Dorsolateral prefrontal cortex (tissue), 122 donors: ENCODE measurements at places on chromosomes 5 and 9.

DNA sequence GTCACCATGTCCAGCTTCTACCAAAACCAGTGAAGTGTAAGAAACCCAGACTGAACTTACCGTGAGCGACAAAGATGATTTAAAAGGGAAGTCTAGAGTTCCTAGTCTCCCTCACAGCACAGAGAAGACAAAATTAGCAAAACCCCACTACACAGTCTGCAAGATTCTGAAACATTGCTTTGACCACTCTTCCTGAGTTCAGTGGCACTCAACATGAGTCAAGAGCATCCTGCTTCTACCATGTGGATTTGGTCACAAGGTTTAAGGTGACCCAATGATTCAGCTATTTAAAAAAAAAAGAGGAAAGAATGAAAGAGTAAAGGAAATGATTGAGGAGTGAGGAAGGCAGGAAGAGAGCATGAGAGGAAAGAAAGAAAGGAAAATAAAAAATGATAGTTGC, 19.8 kb downstream of the IL7R start:
- DNase-seq, result no peak

GRCh38 chr9:69420611-69421270, 95.7 kb downstream of the ENTREP1 start:
- no peak for DNase-seq

DNA sequence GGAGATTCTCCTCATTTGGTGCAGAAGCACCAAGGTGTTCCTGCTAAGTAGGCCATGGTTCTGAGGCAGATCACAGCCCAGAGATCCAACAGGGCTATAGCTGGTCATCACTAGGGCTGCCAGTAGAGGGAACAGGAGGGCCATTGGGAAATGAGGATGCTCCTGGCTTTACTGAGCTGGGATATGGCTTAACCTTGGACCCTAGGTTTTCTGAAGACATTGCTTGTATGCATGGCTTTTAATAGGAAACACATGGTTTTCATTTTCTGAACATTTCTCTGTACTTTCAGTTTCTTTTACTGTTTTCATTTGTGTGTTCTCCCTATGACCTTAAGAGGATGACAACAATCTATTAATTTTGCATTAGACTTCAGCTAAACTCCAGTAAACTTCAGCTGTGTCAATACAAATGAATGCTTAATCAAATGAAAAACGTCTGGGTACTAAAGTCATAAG, at the start of gene IFNW1:
Gene IFNW1, minus strand, starts transcription at position 406 of the 456 bp plus-strand sequence. Its CDS starts 262 bp downstream, at position 144.
- DNase-seq, result no peak

DNA sequence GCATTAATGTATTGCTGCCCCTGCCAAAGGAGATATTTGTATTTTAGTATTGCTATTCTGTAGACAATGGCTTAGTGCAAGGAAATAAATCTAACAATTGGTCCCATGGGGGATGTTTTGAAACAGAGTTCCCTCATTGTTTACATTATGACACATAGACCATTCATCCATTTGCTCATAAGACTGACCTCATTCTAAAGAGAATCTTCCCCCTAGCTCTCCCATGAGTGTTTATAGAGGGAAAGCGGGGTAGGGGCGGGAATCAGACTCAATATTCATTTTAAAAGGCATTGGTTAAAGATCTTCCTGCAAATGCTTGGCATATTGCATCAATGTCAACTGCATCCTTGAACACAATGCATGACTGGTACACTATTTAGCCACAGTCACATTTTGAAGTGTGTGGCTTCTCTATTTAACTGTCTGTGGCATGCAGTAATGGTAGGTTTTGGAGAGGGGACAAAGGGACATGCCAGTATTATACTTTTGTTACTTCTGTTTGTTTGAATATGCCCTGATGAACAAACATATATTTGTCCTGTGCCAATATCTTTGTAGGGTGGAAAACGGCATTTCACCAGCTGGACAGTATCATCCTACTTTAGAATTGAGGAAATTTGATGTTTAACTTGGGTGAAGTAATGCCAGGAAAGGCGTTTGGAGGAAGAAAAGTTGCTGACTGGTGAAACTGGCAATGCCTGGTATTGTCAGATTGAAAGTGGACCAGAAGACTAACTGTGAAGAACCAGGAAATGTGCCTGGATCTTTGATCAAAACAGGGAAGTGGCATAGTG, 84.1 kb upstream of the MEGF10 start:
- no peak for DNase-seq

GRCh38 chr5:141260458-141261237, 15.5 kb downstream of the PCDHB15 start:
- DNase-seq, result no peak
